Fibroblast of skin of right biceps (primary cell): ENCODE measurements at places on chromosomes 16 and 17.
A peak's percentile ranks its signal among the peaks of the same experiment; 100 is the strongest.

GRCh38 chr17:57004944-57005579 is 27.1 kb downstream of the SCPEP1 start:
- no peak for DNase-seq

DNA sequence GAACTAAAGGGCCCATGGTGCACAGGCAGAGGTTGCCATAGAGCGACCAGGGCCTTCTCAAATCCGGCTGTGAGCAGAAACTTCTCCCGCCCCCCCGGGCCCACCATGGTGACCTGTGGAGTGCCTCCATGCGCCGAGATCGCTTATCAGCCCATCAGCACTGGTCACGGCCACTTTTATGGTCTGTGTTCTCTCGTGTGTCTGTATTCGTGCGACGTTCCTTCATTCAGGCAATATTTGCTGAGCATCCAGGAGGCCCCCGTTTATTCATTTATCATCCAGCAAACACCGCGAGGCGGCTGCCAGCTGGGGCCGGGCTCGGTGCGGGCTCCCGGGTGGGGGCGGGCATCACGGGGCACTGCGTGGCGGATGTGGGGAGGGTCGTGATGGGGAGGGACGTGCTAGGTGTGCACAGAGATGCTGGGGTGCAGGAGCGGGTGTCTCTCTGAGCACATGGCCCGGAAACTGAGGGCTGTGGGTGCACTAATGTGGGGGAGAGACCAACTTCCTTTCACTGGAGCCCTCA is 88.0 kb upstream of the CBX4 start:
- no peak for DNase-seq

GRCh38 chr17:18191236-18191667 is 7.6 kb downstream of the ALKBH5 start:
- no peak for DNase-seq

DNA sequence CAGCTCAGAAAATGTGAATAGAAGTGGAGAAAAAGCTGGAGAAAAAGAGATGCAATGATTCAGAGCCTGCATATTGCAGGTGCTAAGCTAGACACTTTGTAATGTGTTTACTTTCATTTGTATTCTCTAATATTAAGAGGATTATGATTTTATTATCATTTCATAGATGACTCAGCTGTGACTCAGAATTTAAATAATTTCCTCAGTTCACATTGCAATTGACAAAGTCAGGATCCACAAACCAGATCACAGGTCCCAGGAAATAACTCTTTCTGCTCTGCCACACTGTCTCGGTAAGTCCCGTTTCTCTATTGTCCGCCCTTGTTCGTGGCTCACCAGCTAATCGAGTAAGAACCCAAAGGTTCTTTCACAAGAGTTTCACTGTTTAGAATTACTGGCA is 235.4 kb upstream of the MON1B start:
- DNase-seq, result peak; percentile 24

DNA sequence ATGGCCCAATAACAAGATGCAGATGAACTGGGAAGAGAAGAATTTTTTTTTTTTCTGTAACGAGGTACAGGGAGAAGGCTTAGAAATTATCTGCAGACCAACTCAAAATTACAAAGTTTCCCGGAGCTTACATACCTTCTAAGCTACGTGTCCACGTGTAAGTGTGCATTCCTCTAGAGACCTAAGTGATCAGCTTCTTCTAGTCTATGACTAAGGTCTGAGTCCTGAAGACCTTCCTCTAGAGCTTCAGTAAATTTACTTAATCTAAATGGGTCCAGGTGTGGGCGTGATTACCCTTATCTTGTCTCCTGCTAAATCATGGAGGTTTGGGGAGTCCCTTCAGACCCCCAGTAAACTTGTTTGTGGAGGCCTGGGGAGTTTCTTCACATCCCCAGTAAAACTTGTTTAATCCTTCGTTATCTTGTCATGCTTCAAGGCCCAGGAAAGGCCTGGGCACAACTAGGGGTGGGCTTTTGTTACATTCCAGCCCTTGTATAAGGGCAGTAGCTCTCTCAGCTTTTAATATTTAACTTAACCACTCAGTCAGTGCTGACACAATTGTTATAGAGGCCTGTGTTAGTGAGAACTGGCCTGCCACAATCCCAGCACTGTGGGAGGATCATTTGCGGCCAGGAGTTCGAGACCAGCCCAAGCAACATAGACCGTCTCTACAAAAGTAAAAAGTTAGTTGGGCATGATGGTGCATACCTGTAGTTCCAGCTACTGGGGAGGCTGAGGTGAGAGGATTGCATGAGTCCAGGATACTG is 342.3 kb downstream of the SNX29 start:
- DNase-seq, result peak; percentile 59

DNA sequence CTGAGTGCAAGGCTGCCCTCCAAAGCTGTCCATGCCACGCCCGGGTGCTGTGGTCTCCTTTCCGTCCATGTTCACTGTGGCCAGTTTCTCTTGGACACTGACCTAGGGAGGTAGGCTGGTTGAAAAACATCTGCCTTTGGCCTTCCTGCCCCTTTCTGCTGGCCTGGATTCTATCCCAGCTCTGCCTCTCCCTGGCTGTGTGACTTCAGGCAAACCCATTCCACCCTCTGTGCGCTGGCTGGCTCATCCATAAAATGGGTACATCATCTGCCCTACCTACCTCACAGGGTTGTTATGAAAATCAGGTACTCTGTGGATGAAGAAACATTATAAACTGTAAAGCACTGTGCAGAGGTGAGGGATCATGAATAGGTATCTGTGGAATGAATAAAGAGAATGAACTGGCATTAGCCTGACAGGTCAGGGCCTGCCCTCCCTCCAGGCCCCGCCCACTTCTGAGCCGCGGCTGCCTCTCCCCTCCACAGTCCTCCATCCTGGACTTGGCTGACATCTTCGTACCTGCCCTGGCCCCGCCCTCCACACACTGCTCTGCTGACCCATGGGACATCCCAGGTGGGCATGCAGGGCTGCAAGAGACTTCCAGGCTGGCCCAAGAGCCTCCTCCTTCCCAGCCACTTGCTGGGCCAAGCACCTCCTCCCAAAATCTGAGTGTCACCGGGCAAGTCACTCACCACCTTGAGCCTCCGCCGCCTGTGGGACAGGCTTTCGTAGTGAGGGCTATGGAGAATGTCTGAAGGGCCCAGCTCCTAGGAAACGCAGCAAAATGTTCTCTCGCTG is 7.0 kb upstream of the SPATA20 start:
- DNase-seq, result no peak

- peak; percentile 82 for DNase-seq
Measured at GRCh38 chr16:27769561-27770255, 219.8 kb downstream of the KATNIP start.

DNA sequence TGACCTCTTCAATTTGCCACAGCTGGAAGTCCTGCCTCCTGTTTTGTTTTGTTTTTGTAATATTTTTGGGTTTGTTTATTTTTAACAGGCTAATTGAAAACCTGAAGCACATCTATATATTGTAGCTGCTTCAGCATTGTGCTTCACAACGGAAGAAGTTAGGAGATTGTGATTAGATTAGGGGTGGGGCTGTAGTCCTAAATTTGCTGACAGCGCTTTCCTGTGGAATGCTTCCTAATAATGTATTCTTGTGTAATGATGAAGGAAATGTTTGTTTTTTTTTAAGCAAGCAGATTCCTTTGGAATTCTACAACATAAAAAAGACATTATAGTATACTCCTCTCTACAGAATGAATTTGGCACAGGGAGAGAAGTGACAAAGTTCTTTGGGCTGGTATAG is 70.1 kb downstream of the NLK start:
- peak; percentile 52 for DNase-seq

GRCh38 chr16:71781741-71782140 is 26.9 kb downstream of the AP1G1 start:
- peak; percentile 13 for DNase-seq

- no peak for DNase-seq
Measured at GRCh38 chr16:14608111-14608566, 21.9 kb downstream of the PARN start.

- no peak for DNase-seq
Measured at GRCh38 chr16:48824271-48824670, 214.3 kb upstream of the N4BP1 start.

GRCh38 chr16:50335196-50335958 is 33.4 kb downstream of the BRD7 start:
- DNase-seq, result no peak

- DNase-seq, result no peak
Measured at GRCh38 chr17:77144227-77144626, 3.5 kb downstream of the SEC14L1 start.

DNA sequence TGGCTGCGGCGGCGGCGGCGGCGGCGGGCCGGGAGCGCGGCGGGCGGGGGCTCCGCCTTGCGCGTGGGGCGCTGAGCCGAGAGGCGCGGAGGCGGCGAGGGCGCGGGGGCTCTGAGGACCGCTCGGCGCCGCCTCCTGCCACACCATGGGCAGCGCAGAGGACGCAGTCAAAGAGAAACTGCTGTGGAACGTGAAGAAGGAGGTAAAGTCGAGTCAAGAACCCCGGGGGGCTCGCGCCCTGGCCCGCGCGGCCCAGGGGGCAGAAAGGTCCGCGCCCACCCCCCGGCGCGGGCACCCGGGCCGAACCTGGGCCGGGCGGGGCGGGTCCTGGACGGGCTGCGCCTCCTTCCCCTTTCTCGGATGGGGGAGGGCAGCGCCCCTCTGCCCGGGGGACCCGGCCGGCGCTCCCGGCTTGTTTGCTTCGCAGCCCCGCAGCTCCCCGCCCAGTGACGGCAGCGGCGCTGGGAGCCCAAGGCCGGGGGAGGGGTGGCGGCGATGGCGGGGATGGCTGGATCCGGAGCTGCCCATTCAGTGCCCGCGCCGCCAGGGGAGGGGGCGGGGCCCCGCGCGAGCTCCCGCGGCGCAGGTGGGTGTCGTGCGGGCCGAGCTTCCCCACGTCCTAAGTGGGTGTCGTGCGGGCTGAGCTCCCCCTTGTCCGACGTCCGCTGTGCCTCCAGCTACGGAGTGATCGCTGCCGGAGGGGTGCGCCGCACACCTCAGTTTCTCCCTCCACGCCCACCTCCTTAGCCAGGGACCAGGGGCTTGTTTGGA is 428 bp downstream of the SGSM2 start:
- peak; percentile 56 for DNase-seq

DNA sequence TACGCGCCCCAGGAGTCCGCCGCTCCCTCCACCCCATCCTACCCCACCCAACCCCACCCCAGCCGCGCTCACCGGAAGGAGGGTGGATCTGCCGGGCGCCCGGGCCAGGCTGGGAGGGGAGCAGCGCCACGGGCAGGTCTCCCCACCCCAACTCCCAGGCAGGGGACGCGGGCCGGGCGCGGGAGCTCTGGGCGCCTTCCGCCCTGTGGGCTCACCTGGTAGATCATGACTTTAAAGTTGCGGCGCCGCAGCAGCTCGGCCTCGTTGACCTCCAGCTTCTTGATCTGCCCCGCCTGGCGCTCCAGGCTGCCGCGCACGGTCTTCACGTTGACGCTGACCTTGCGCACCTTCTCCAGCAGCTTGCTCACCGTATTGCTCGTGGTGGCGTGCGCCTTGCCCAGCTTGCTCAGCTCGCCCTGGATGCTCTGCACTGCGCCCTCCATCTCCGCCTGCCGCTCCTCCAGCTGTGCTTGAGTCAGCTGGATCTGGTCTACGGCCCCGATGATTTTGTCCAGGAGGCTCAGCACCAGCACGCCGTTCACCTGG is 571 bp downstream of the CAVIN1 start:
- DNase-seq, result peak; percentile 27

DNA sequence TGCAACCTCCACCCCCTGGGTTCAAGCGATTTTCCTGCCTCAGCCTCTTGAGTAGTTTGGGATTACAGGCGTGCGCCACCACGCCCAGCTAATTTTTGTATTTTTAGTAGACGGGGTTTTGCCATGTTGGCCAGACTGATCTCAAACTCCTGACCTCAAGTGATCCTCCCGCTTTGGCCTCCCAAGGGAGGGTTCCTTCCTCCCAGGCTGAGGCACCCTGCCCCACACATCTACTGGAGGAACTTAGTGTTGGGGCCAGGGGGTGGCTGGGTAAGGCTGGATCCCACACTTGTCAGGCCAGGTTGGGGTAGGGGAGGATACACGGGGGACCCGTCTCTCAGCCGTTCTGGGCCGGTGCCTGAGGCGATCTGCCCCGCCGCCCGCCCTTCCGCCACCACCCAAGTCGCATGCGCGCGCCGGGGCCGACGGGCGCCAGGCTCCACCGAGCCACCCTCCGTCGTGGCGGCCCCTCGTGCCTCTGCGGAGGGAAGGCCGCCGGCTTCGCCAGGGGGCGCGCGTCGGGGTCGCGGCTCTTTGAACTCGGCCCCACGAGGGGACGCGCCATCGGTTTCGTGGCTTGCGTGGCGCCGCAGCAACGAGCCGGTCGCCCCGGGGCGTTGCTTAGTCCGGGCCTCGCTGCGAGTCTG is 15.9 kb downstream of the GRB7 start:
- DNase-seq, result peak; percentile 41

DNA sequence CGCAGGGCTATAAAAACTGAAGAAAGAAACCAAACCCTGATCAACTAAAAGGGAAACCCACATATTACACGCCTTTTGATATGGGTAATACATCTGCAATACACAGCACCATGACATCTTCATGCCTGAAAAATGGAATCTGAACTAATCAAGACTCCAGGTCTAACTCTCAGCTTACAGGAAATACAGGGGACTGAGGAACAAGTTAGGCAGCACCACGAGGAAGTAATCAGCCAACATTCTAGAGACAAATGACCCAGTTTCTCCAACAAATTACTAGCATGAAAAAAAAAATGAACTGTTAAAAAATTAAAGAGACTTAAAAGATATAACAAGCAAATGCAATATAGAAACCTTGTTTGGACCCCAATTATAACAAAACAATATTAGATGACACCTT is 9.1 kb downstream of the SLC39A11 start:
- no peak for DNase-seq

GRCh38 chr17:3894911-3895343 is 2.1 kb upstream of the CAMKK1 start:
- DNase-seq, result peak; percentile 55

- no peak for DNase-seq
Measured at GRCh38 chr16:52581530-52581929, 34.6 kb upstream of the TOX3 start.

- DNase-seq, result no peak
Measured at GRCh38 chr17:11880714-11881113, 116.6 kb downstream of the ZNF18 start.

GRCh38 chr16:87959391-87959990 is 8.3 kb downstream of the BANP start:
- no peak for DNase-seq

- DNase-seq, result no peak
Measured at GRCh38 chr16:29650771-29651170, 12.3 kb upstream of the SPN start.

GRCh38 chr16:57192720-57193486 is 6.8 kb downstream of the RSPRY1 start:
- DNase-seq, result peak; percentile 67

DNA sequence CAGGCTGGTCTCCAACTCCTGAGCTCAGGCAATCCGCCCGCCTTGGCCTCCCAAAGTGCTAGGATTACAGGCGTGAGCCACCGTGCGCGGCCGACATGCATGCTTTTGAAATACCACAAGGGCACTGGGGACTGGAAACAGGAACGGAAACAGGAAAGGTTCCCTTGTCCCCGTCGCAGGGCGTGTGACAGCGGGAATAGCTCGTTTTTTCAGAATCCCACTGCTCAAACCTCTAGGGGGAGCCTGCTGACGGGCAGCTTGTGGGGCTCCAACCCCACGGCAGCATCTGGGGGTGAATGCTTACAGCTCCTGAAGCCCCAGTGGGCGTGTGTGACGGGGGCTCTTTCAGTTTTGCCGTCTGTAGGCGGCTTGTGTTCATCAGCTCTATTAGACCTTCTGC is 18.8 kb upstream of the ASGR2 start:
- DNase-seq, result peak; percentile 16
